Motor neuron (in vitro differentiated cells): ENCODE measurements at places on chromosomes 6 and 20.

DNA sequence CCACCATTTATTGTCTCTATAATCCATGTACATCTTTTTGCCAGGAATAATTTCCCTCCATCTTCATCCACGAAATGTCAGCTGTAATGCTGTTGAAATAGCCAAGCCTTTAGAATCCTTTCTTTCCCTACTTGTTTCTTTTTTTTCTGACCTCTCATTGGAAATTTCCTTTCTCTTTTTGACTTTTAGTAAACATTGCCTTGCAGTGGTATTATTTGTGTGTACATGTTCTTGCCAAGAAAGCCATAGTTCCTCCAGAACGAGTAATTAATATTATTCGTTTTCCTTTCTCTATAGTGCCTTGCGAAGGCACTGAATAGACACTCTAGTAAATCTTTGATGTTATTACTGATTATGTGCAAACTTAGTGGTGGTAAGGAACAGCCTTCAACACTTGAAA lies 282.2 kb downstream of the GJA1 start:
- ATAC-seq: no peak

DNA sequence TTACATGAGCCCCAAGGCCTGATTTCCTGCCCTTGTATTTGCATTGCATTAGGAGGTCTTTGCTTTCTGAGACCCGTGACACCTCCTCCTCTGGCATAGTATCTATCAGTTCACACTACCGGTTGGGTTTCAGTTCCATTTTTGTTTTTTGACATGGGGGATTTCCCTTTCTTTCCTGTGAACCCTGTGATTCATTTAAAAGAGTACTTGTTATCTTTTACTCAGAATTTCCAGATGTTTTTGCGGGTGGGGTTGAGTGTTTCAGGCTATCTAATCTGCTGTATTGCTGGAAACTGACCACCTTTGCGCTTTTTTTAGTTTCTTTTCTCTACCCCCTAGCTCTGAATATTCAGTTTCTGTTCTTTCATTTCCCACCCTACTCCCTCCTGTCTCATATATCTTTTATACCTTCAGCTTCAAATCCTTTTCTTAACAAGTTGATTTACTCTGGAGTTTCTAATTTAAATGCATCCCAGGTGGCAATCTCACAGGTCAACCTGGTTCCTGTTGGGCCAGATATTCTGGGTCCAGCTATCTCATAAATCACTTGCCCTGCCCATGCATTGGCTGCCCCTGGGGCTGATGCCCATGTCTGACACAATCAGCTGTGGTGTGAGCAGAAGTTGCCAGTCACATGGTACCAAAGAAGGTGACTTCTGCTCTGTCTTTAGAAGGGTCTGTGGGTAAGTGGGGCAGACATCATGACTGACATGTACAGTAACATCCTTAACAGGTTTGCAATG lies 14.3 kb upstream of the NCOA3 start:
- no peak for ATAC-seq

DNA sequence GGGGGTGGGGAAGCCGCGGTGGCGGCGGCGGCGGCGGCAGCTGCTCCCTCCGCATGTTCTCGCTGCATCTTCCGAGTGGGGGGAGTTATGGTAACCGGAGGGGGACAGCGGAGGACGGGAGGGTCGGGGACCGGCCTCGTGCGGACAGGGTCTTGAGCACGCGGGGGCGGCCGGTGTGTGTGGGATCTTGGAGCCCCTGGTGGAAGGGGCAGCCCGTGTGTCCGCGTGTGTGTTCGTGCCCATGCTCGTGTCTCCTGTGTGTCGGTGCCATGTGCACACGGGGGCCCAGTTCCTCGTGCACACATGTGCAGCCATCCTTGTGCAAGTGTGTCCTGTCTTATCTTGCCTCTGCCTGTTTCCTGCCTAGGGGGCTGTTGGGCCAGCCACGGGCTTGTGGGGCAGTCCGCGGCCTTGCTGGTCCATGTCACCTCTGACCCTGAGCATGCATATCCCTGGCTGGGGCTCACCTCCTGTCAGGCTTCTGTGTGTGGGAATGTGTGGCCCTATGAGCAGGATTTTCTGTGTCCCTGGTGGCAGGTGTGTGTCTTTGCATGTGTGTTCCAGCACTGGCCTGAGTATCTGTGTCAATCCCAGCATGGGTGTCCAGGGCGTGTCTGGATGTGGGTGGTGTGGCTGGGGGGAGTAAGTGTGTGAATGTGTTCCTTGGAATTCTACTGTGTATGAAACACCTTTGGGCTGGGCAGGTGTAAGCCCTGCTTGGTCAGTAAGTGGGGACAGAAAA lies 8.5 kb downstream of the SYNGAP1 start:
- peak; percentile 6 for ATAC-seq

- ATAC-seq: no peak
These were observed 228.9 kb upstream of the SMLR1 start for GRCh38 chr6:130598021-130598989.

DNA sequence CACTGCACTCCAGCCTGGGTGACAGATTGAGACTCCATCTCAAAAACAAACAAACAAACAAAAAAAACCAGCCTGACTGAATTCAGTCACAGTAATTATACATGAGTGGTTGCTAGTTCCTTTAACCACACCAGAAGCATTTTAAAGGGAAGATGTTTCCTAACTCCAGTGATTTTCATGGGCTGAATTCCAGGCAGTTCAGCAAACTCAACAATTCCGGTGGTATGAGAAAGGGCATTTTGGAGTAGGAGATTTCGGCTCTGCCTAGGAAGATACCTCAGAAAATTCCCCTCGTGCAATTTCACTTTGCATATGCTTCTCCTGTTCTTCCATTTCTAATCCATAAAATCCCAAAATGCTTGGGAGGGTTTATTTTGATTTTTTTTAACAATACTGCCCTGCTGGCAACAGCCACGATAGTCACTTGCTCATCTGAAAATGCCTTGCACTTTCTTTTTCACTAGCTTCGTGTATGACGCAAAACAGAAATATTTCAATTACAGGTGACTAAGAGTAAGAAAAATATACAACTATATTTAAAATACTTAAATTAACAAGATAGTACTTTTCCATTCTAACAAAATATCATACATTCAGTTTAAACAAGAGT lies 48.3 kb upstream of the IPCEF1 start:
- ATAC-seq: no peak

DNA sequence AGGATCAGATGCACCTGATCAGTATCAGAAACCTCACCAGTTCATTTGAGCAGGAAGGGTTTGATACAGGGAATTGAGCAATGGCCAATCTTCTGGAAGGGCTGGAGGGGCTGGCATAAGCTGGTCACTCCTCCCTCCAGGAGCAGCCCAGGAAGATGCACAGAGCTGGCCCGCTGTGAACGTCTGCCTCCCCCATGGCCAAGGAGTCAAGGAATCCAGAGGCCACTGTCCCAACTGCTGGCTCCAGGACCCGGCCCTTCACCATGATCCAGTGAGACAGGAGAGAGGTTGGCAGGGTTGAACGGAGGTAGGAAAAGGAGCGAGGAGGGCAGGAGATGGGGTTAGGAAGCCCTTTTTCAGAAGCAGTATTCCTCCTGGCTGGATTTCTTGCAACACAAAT lies 113.9 kb upstream of the CST7 start:
- no peak for ATAC-seq
